ENCODE measurements at places on chromosomes 12 and 14.

GRCh38 chr14:71355324-71356201 lies 448.3 kb downstream of the PCNX1 start:
- no peak for DNase-seq

DNA sequence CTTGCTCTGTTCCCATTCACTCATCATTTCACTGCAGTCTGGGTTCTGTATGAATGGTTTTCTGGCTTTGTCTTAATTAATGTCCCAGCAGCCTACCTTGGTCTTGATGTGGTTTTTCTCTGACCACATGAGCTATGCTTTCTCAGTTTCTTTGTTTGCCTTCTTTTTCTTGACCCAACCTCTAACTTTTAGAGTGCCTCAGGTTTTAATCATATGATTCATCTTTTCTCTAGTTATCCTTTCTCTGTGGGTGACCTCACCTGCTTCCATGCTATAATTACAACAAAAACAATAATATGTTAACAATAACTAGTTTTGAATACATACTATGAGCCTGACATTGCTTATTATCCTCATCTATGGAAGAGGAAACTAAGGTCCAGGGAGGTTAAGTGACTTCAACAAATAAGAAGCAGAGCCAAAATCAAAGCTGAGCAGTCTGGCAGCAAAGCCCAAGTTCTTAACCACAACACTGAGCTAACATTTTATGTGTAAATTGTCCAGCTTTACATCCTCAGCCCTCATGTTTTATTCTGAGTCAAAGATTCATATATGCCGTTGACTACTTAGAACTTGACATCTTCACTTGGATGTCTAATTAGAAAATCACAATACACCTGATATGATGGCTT lies 4.7 kb upstream of the EPYC start:
- DNase-seq: no peak

DNA sequence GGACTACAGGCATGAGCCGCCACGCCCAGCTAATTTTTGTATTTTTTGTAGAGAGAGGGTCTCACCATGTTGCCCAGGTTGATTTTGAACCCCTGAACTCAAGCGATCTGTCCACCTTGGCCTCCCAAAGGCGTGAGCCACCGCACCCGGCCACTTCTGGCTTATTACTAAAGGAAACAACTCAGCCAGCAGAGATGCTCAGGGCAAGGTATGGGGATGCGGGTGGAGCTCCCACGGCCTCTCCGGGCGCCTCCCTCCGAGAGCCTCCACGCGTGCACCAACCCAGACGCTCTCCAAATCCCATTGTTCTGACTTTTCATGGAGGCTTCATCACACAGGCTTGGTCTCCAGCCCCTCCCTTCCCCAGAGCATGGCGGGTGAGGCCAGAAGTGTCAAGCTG lies 6.1 kb upstream of the GPR132 start:
- DNase-seq: no peak

GRCh38 chr12:127383281-127383680 lies 883.7 kb upstream of the TMEM132C start:
- no peak for DNase-seq

DNA sequence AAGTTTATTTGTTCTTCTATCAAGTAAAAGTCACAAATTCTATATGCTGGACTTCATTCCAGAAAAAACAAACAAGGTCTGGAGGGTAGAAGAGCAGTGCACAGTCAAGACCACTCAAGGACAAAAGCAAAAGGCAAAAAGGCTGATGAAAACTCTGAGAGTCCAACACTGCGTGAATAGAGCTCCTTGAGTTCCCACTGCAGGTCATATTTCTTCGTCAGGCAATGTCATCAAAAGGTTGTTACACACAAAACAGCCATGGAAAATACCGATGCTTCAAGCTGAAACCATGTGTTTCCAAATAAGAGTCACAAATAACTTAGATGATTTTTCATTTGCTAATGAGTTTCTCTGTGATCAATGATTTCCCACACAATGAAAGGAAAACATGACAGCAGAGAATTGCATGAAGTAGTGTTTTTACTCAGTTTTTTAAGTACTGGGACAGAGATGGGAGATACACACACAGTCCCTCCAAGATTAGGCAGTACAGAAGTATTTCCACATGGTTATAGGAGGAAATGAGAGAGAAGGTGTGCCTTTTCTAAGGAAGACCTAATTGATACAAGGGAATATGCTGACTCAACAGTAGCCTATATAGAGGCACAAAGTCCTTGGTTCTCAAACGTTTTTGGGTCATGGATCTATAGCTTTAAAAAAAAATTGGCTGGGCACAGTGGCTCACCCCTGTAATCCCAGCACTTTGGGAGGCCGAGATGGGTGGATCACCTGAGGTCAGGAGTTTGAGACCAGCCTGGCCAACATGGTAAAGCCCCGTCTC lies 177.7 kb downstream of the MED13L start:
- no peak for DNase-seq

DNA sequence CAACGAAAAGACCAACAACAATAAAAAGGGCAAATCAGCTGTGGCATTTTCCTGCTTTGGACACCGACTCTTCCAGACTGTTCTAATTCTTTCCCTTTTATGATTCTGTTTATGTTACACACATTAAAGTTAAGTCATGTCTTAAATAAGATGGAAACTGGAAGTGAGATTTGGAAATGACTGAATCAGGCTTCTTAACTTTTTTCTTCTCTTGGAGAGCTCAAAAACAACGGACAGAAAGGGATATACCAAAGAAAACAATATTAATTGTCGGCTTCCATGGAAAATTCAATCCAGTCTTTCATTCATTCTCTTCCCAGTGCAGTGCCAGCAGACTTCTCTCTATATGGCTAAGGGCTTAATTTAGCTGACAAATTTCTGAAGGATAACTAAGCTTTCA lies 214.9 kb upstream of the DDHD1 start:
- DNase-seq: no peak

GRCh38 chr12:105523164-105524057 lies 192.9 kb downstream of the C12orf75 start:
- DNase-seq: no peak
